Stimulated activated naive CD4-positive, alpha-beta T cell treated with Interleukin-2 at 50 U/mL for 16 hours (primary cell): ENCODE measurements at places on chromosomes 2 and 18.

DNA sequence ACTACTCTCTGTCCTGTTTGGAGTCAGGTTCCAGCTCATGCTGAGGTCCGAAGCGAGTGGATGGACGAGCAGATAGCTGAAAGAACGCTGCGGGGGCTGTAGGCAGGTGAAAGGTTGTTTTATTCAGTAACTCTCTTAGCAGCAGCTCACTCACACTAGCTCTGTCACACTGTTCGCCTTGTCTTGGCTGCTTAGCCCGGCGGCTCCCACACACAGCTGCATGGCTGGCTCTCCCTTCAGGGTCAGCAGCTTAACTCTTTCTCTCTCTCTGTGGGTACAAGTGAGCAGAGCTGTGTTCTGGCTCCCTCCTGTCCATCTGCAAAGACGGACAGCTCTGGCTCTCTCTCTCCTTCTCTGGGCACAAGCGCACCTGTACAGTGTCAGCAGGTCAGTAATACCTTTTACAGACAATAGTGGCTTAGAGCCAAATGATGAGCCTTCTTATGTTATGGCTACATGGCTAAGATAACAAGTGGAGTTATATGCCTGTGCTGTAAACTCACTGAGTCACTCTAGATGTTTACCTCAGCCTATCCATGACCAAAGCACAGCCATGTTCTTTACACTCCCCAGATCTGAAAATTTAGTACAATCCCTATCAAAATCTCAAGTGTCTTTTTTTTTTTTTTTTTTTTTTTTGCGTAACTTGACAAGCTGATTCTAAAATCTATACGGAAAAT is 149.3 kb downstream of the GALNT1 start:
- DNase-seq: no peak

GRCh38 chr2:64804651-64805050 is 150.9 kb upstream of the SERTAD2 start:
- no peak for DNase-seq

- no peak for DNase-seq
Observed at GRCh38 chr2:239154971-239155805, 245.6 kb downstream of the HDAC4 start.

DNA sequence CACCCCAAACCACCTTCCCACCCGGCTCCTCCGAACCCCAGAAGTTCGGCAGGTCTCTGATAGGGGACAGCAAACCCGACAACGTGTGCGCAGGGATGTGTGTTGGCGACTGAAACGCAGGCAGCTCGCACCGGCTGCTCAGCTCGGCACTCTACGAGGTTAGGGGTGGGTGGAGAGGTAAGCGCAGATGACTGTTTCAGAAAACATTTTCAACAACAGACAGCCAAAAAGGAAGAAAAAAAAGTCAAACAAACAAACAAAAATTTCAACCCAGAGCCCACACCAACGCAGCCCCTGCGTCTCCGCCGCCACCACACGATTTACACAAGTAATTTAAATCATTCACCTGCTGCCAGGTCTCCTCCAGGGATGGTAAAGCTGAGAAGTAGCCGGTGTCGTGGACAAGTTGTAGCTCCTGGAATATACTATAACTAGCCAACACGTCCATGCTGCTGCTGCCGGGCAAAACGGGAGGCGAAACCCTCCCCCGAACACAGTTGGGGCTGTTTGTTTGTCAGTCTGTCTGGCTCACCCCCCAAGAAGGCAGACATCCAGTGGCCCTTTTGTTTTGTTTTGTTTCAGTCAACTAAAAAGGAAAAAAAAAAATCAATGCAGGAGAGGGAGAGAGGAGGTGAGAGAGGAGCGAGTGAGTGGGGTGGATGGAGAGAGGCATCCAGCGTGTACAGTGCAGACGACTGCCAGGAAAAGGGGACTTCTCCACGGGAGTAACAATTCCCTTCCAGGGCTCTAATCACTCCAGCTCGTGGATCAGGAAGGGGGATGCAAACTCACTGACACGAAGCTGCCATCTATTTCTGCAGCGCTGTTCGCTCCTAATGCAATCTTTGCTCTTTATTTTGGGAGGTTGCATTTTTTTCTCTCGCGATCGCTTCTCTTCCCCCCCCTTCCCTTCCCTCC is at the start of gene KLF7:
KLF7 (minus strand) TSS at position 828 of the 918 bp plus-strand sequence; CDS start at position 448, 380 bp downstream.
- peak; percentile 69 for DNase-seq

DNA sequence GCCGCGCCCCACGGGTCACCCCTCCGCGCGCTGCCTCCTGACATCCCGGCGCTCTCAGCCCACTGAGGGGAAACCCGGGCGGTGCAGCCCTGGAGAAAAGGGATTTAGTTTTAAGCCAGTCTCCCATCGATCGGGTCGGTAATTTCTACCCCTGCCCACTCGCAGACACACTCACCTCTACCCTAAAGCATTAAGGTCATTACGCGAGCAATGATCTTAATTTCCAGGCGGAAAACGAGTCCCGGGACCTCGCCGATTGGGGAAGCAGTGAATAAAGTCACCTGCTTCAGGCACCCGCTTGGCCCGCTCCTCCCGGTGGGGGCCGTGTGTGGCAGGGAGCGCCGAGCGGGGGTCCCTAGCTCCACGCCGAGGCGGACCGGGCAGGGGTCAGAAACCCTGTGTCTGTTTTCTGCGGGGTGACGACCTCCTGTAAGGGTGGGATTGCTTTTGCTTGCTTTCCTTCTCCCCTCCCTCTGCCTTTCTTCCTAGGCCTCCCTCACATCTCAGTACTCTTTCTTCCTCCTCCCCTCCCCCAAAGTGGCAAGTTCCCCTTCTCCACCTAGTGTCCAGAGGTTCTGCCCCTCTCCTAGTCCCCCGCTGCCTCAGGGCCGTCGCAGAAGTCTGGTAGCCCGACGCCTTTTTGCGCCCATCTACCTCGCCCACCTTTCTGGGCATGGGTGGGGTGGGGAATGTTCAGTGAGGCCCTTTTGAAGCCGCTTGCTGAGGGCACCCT is 142.6 kb downstream of the MEIS1 start:
- DNase-seq: no peak

- no peak for DNase-seq
Observed at GRCh38 chr2:156826341-156826933, 390.3 kb downstream of the GPD2 start.

GRCh38 chr18:48036226-48036625 is 105.8 kb upstream of the SMAD2 start:
- no peak for DNase-seq
